ENCODE measurements at places on chromosomes 6 and 20.

- DNase-seq = peak; percentile 39
Measured at GRCh38 chr20:36447101-36447500, 94.2 kb upstream of the MYL9 start.

GRCh38 chr6:52965380-52965779 is 29.7 kb downstream of the GSTA4 start:
- no peak for DNase-seq

GRCh38 chr6:169045486-169045885 is 208.2 kb downstream of the THBS2 start:
- DNase-seq = peak; percentile 32

- DNase-seq = no peak
Measured at GRCh38 chr6:35173044-35173426, 31.9 kb upstream of the TCP11 start.

- DNase-seq = peak; percentile 95
Measured at GRCh38 chr6:26026833-26027490, 60.3 kb upstream of the HFE start.

GRCh38 chr6:52303178-52303577 is 18.6 kb upstream of the MCM3 start:
- no peak for DNase-seq

- no peak for DNase-seq
Measured at GRCh38 chr6:150196942-150197745, 54.3 kb downstream of the PPP1R14C start.

Measured in NCI-H1105 treated with DMSO at 0.1 percent for 48 hours (cell line).